ENCODE measurements at places on chromosomes 7 and 10.
A peak's percentile ranks its signal among the peaks of the same experiment; 100 is the strongest.

DNA sequence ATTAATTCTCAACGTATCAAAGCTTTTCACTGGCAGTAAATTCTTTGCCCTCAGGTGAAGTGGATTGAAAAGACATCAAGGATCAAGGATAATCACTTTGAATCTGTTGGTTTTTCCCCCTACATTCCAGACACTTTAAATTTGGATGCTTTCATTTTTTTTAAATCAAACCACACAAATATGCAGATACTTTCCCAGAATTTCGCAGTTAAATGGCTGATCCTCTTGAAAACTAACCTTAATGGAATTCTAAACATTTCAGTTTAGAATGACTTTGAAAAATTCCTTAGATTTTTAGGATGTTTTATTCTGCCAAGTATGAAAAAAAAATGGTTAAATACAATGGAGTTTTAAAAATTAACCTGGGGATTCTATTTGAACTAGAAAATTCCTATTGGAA lies 325.9 kb downstream of the GFRA1 start:
- DNase-seq, result peak; percentile 55

DNA sequence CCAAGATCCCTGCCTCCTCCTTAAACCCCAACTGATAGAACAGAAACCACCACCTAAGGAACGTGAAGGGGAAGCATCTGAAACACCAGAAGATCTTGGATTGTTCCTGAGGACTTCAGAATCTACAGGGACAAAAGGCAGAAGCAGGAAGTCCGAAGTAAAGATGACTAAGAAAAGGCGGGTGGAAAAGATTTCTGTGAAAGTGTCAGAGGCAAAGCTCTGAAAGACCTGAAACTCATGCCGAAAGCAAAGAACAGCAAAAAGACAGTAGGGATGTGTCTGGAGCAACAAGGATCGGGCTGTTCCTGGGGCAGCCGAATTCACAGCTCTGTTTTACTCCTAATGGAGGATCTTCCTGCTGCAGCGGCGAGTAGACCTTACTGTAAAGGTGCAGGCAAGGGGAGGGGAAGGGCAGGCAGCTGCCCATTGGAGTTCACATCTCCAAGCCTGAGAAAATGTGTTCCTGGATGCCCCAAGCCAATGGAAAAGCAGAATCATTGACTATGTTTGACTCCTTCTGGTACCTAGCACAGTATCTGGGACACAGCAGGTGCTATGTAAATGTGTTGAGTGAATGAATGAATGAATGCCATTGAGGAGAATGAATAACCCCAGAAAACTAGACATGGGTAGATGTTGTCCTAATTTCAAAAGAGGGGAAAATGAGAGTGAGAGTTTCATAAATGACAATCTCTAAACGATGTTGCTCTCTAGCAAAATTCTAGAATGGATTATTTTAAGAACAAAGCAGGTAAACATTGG lies 40.4 kb downstream of the PDIA4 start:
- no peak for DNase-seq

GRCh38 chr10:33180390-33180789 lies 154.1 kb downstream of the NRP1 start:
- no peak for DNase-seq

- DNase-seq, result no peak
Observed at GRCh38 chr10:125137601-125138438, 22.5 kb downstream of the CTBP2 start.

GRCh38 chr10:126533644-126534043 lies 136.8 kb downstream of the C10orf90 start:
- DNase-seq, result no peak

GRCh38 chr7:123571684-123572083 lies 14.1 kb upstream of the NDUFA5 start:
- DNase-seq, result no peak

GRCh38 chr7:30871655-30872054 lies 40.0 kb upstream of the AQP1 start:
- no peak for DNase-seq

GRCh38 chr7:27689591-27690164 lies 27.0 kb upstream of the HIBADH start:
- DNase-seq, result no peak

- DNase-seq, result no peak
Observed at GRCh38 chr7:95989301-95989700, 216.9 kb downstream of the DYNC1I1 start.

DNA sequence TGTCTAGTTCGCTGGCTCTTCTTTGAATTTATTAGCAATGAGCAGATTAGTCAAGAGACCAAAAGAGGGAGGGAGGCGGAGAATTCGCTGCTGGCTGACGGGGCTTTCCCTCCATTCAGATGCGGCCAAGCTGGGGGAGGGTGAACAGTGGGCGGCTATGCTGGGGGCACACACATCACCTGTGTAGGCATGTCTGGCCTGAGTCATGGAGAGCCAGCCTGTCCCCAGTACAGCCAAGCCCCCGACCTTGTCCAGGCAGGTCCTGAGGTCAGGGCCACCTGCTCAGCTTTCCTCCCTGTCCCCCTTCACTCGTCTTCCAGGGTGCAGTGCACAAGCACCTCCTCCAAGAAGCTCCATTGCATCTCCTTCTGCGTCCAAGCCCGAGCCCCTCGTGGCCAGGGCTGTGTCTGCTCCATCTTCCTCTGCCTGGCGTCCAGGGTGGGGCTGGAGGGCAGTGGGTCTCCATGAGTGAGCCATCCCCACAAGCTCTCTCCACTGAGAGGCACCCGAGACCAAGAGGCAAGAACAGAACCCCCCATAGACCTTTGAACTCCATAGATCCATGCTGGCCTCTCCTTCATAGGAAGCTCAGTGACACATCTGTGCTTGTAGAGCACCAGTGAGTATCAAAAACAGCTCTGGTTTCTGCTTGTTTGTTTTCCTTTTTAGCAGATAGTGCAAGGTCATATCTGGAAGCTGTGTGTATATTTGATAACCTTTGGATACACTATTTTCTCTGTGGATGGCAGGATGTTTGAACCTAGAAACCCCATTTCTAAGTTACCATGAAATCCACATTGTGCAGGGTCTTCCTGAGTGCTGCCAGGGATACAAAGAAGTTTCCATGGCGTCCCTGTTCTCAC lies 1.9 kb upstream of the DEPP1 start:
- DNase-seq, result no peak

DNA sequence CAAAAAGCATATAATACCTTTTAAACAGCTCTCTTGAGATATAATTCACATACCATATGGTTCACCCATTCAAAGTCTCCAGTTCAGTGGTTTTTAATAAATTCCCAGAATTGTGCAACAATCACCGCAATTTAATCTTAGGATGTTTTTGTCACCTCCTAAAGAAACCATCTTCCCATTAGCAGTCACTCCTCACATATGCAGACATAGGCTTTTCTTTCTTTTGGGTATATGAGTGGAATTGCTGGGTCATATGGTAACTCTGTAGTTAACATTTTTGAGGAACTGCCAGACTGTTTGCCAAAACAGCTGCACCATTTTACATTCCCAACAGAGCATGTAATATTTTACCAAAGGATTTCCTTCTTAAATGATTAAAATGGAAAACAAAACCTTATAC lies 57.0 kb downstream of the CC2D2B start:
- DNase-seq, result no peak

- no peak for DNase-seq
Observed at GRCh38 chr7:102916426-102916825, 3.6 kb downstream of the LRRC17 start.

- DNase-seq, result no peak
Observed at GRCh38 chr10:124236136-124236535, 142.7 kb upstream of the CHST15 start.

- DNase-seq, result no peak
Observed at GRCh38 chr7:2273866-2274265, 31.8 kb downstream of the NUDT1 start.

GRCh38 chr10:282294-283139 lies 147.3 kb downstream of the ZMYND11 start:
- DNase-seq, result no peak

- DNase-seq, result peak; percentile 75
Observed at GRCh38 chr7:12764458-12764891, 77.0 kb downstream of the ARL4A start.
